H1 (cell line): ENCODE measurements at places on chromosomes 5 and 9.

DNA sequence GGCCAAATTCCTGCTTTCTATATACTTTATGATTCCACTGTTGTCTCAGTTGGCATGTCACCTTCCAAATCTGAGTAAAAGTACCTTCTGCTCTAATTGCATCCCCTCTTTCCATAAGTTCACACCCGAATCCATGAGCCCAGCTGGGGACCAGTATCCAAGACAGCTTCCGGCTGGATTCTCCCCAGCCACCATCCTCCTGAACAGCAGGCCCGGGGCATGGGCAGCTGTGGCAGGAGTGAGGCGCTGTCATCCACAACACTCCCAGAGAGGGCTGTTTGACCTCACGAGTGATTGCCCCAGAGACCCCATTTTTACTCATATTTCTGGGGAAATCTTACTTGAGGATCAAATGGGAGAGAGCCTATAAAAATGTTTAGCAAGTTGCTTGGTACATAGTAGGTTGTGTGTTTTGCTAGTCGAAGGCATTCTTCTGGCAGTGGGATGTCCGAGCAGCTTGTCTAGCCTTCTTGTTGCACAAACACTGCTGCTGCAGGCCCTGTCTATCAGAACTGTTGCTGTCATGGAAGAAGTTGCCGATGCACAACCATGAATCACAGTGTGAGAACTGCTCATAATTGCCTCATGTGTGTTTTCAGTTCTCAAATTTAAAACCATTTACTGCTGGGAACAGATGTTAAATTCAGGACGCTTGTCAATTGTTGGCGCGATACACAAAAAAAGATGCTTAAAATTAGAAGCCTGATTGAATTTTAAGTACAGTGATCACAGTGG, 93.8 kb downstream of the HSPA4 start:
- H3K27me3 ChIP-seq = no peaks in the 10 kb centered on the region
- no peak for DNase-seq
- H3K4me1 ChIP-seq = no peaks in the 10 kb centered on the region
- H3K4me3 ChIP-seq = no peak overlapping the region
- H3K36me3 ChIP-seq = no peaks in the 10 kb centered on the region

GRCh38 chr5:38404667-38405276, 146.4 kb downstream of the EGFLAM start:
- DNase-seq = no peak
- no peak overlapping the region for H3K4me3 ChIP-seq
- H3K4me1 ChIP-seq = no peaks in the 10 kb centered on the region
- no peaks in the 10 kb centered on the region for H3K27me3 ChIP-seq

GRCh38 chr9:71822456-71822855, 54.1 kb upstream of the CEMIP2 start:
- H3K36me3 ChIP-seq = no peaks in the 10 kb centered on the region
- no peaks in the 10 kb centered on the region for H3K27me3 ChIP-seq
- H3K4me1 ChIP-seq = no peaks in the 10 kb centered on the region; the same call in 1 of the 2 replicates
- DNase-seq = no peak
- H3K4me3 ChIP-seq = no peak overlapping the region

- DNase-seq = no peak
- no peaks in the 10 kb centered on the region for H3K27me3 ChIP-seq
- H3K36me3 ChIP-seq = no peaks in the 10 kb centered on the region
- no peak overlapping the region for H3K4me3 ChIP-seq
These were observed 47.0 kb downstream of the SEMA6A start for GRCh38 chr5:116527582-116527981.

DNA sequence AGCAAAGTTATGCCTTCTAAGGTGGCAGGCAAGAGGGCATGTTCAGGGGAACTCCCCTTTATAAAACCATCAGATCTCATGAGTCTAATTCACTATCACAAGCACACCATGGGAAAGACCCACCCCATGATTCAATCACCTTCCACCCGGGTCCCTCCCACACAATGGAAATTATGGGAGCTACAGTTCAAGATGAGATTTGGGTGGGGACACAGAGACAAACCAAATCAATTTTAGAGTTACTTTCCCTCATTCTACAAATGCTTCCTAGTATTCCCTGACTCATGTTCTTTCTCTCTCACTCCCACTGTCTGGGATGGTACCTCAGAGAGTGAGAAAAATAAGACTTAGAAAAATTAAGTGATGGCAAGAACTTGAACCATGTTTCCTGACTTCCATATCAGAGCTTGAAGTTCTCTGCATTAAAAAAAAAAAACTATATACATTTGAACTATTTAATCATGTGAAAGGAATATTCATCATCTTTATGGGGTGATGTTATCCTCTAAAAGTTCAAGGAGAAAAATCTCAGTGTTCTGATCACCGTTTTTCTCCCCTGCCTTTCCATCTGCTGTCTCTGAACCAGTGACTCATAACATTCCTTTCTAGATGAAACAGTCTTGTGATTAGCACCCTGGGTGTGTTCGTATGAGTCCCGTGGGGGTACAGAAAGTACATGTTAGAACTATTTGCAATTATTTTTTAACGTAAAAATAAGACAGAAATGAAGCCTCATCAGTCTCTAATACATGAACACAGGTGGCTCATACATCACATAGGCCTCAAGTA, 282.9 kb downstream of the SLF1 start:
- H3K4me1 ChIP-seq = no peaks in the 10 kb centered on the region
- no peak overlapping the region for H3K4me3 ChIP-seq
- no peak for DNase-seq
- H3K27ac ChIP-seq = no peak overlapping the region
- H3K27me3 ChIP-seq = no peaks in the 10 kb centered on the region
- no peaks in the 10 kb centered on the region for H3K36me3 ChIP-seq
